ENCODE measurements at places on chromosomes 4 and X.

DNA sequence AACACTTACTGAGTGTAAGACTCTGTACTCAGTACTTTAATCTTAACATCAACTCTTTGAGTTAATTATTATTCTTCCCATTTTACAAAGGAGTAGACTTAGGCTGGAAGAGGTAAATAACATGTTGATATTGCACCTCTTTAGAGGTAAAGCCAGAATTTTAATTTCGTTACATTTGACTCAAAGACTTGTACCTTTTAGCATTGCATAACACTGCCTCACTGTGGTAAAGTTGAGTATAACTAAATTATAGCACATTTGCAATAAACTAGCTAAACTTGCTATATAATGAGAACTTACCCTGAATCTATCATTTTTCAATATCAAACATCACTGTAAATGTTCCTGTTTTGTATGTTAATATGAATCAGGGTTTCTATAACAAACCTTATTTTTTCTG is 218.5 kb downstream of the PRR32 start:
- DNase-seq, result no peak

DNA sequence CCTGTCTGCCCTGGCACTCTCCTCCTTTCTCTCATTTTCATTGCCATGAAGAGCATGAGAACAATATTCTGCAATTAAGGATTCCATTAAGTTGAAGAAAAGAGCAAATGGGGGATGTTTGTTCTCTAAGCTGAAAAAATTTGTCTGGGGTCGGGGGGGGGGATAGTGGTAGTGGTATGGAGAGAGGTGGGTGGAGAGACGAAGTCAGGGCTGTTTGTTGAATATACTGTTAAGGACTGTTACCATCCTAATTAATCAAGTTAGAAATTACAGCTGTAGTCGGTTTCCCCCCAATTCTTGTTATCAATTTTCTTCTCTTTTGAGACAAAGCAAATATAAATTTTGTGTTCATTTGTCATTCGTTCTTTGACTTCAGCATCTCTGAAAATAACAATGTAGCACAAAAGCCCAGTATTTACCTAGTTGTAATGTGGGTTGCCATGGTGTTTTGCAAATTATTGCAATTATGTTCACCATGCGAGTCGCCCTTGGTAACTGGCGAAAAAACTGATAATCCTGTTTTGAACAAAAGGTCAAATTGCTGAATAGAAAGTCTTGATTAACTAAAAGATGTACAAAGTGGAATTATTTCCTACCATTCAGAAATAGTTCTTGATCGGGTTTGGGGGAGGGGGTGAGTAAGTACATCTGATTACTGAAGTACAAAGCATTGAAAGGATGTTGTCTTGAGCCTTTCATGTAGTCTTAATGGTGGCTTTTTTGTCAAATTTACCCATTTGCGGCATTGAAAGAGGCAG is 139.1 kb downstream of the ARX start:
- no peak for DNase-seq

GRCh38 chr4:120314969-120315368 is 248.3 kb upstream of the MAD2L1 start:
- DNase-seq, result no peak

DNA sequence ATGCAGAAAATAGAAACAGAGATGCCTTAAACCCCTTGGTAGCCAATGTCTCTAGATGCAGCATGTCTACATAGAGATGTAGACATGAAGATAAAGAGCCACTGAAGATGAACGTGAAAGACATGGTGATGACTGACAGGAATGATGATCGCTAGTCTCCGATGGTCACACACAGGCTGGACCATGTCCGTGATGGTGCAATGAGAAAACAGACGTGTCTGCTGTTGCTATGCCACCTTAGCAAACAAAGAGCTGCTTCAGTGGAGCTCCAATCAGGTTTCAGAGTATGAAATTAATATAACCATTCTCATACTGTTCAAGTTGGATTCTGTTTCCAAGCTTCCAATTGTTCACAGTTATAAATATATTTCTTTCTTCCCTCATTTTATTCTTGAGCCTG is 256.5 kb downstream of the CAMK2D start:
- DNase-seq, result no peak

- DNase-seq, result no peak
Measured at GRCh38 chrX:71989768-71990426, 79.3 kb downstream of the NHSL2 start.

- no peak for DNase-seq
Measured at GRCh38 chr4:26590639-26591038, 6.8 kb downstream of the TBC1D19 start.

GRCh38 chr4:107036584-107037198 is 578 bp upstream of the DKK2 start:
- DNase-seq, result no peak

- DNase-seq, result no peak
Measured at GRCh38 chr4:41741354-41741753, 7.2 kb downstream of the PHOX2B start.

GRCh38 chr4:138736362-138736761 is 279.2 kb upstream of the NOCT start:
- no peak for DNase-seq

GRCh38 chr4:60575336-60575735 is 624.8 kb upstream of the ADGRL3 start:
- no peak for DNase-seq

- no peak for DNase-seq
Measured at GRCh38 chr4:61723492-61723891, 523.4 kb downstream of the ADGRL3 start.

DNA sequence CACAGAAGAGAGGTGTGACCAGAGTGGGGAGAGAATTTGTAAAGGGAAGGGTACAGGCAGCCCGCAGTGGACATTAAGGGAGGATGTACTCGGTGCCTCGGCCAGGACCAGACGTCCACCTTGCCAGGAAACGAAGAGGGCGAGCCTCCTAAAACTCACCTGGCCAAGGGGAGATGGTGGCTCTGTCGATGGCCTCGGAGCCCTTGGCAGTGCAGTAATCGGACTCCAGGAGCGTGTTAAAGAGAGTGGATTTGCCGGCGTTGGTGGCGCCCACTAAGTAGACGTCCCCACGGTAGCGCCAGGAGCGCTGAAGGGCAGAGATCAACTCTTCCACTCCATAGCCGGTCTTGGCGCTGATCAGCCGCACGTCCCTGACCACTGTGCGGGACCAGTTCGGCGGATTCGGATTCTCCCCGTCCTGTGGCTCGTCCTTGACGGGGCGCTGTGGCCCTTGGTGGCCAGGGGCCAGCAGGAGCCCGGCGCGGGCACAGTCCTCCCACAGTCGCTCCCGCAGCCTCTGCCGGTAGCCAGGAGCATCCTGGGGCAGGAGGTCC is 1.0 kb downstream of the NOA1 start:
- DNase-seq, result peak; percentile 36

GRCh38 chrX:22433292-22434070 is 160.8 kb downstream of the CBLL2 start:
- no peak for DNase-seq

- DNase-seq, result no peak
Measured at GRCh38 chr4:9835430-9835829, 54.0 kb downstream of the DRD5 start.

DNA sequence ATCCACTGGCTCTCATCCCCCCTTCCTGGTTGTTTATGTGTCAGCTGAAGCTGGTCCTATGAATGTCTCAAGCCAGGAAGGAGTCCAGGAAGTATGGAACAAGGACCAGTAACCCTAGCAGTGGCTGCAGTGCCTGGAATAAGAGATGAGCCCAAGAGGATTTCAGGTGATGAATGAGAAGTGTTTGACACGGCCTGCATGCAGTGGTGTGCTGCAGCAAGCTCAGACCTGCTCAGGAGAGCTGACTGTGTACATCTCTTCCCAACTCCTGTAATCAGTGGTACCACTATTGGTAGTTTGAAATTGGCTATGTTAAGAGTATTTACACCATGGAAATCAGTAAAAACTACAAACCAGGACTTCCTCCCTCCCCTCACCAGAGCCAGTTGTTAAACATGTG is 88.0 kb downstream of the IQCM start:
- no peak for DNase-seq

- DNase-seq, result no peak
Measured at GRCh38 chr4:54961357-54961975, 163.9 kb downstream of the KDR start.

DNA sequence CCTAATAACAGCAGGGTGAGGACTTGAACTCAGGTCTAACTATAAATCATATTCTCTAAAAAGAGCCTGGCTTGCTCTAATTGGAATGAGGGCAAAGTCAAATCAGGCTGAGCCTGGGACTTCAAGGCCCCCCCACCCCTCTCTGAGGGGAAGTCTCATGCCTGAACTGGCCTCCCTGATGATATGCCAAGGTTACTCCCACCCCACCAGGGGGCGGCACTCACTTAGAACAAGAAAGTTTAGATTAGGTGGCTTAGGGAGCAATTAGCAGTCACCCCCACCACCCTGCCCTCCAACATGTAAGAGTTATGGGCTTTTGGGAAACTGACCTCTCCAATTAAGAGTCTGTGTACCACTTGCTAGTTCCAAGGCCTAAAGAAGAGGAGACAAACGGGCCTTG is 2.7 kb downstream of the FOXO4 start:
- DNase-seq, result peak; percentile 51

DNA sequence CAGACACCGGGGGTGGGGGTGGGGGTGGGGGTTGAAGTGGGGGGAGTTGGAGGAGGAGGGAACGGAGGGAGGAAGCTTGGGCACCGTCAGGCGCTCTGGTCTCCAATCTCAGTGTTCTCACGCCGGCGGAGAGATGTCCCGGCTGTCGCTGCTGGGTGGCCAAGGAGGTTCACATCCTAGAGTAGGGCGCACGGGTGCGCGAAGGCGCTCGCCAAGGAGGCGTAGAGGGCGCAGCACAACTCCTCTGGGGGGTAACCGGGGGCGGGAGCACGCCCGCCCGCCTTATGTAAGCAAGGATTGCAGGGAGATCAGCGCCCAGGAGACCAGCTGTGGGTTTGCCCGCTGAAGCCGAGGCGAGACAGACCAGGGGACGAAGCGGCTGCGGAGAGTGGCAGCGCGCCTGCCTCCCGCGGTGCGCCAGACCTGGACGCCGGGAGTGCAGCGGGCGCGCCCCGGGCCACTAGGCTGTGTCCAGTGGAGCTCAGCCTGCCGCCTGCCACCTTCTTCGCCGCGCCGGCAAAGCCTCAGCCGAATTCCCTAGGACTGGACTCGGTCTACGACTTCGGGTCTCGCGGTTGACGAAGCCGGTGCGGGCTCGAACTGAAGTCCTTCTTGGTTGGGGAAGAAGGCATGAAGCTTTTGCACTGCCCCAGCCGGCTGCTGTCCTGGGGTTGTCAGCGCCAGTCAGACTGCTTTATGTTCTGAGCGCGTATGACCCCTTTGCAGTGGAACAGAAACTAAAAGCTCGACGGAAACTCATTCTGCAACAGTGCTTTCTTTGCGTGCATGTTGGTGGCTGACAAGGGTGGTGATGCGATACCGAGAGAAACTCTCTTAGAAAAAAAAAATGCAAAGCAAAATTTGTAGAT is 707 bp upstream of the UNC5C start:
- DNase-seq, result peak; percentile 70

- no peak for DNase-seq
Measured at GRCh38 chrX:119706616-119707015, 13.6 kb upstream of the SEPTIN6 start.

- no peak for DNase-seq
Measured at GRCh38 chr4:98490251-98490650, 168.2 kb downstream of the TSPAN5 start.

DNA sequence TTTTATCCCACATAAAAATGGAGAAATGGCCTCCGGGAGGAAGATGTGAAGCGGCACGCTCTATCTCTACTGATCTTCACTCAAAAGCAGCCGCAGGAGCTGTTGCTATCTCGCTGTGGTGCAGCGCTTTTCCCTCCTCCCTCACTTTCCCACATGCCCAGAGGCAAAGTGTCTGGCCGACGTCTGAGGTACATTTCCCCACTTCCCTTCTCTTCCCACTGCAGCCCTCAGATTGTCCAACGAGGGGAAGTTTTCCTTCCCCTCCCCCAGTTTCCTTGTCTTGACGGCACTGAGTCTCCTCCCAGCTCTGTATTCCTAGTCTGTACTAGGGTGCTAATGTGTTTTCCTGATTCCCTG is 660 bp upstream of the COL25A1 start:
- no peak for DNase-seq

- no peak for DNase-seq
Measured at GRCh38 chr4:85744950-85745349, 270.0 kb downstream of the ARHGAP24 start.

GRCh38 chr4:162839814-162840213 is 326.9 kb downstream of the NAF1 start:
- no peak for DNase-seq

- no peak for DNase-seq
Measured at GRCh38 chr4:151251603-151252304, 25.2 kb upstream of the PRSS48 start.

DNA sequence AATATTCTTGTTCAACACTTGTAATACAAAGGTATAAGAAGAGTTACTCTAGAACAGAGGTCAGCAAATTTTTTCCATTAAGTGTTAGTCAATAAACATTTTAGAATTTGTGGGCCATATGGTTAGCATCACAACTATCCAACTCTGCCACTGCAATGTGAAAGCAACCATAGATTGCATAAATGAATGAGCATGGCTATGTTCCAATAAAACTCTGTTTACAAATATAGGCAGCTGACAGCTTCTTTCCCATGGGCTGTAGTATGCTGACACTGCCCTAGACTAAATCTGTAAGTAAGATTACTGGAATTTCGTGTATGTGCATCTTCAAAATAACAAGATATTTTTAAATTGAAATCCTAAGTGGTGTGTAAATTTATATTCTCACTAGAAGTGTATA is 73.7 kb downstream of the GABRA2 start:
- DNase-seq, result no peak

GRCh38 chrX:39065051-39065871 is 264.0 kb downstream of the MID1IP1 start:
- DNase-seq, result no peak

- DNase-seq, result no peak
Measured at GRCh38 chr4:15162046-15162445, 159.8 kb downstream of the CPEB2 start.

GRCh38 chr4:135236048-135236447 is 1034.5 kb upstream of the PABPC4L start:
- no peak for DNase-seq

DNA sequence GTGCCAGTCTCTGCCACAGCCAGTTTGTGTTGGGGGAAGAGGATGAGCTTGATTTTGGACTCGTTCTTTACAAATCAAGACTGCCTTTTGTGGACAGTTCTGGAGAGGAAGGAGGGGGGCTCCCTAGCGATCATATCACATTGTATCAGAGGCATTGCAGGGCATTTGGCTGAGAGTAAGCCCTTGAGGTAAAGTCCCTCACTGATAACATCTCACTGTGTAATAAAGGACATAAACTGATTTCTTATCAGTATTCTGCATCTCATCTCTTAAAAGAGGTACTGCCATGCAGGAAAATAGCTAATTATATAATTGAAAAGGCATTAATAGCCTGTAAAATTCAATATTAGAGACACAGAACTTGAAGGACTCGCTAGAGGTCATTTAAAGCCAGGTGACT is 6.1 kb upstream of the IGFBP7 start:
- DNase-seq, result no peak

- DNase-seq, result no peak
Measured at GRCh38 chrX:47572773-47573340, 9.4 kb upstream of the TIMP1 start.

- DNase-seq, result no peak
Measured at GRCh38 chrX:66110112-66110511, 53.9 kb upstream of the HEPH start.

GRCh38 chr4:3683744-3684421 is 82.3 kb upstream of the ADRA2C start:
- no peak for DNase-seq
